Stimulated activated CD4-positive, alpha-beta T cell treated with anti-CD3 and anti-CD28 coated beads, Interleukin-12 subunit alpha, Interleukin-12 subunit beta, amount 100 ng/mL, for 24 hours (primary cell): ENCODE measurements at places on chromosomes 13 and 19.

GRCh38 chr19:55173714-55174409, 6.2 kb downstream of the SYT5 start:
- peak; percentile 55 for DNase-seq

DNA sequence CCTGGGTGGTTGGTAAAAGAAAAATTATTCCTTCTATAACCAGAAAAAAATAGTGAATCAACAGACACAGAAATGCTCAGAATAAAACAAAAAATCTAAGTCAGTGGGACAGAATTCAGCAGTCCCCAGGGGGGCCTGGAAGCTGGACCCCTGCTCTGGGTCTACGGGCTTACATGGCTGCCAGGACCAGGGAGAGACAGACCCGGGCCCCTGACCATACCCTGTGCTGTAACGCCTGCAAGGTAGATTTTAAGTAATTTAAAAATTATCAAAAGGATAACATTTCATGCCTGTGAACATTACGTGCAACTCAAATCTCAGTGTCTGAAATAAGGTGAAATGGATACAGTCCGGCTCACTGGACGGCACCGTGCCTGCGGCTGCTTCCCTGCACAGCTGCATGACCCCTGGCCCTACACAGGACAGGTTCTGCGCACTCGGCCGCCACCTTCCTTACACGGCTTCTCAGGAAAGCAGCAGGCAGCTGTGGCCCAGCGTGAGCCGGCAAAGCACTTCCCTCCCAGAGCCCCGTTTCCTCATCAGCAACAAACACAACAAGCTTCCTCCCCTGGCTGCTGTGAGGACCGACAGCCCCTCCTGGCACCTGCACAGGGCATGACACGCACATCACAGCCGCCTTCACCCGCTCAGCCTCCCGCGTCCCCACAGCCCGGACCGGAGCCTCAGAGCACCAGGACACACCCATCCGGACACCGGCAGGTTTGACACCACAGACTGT, 22.2 kb downstream of the RASA3 start:
- DNase-seq: no peak

GRCh38 chr19:7927605-7928333, 1.8 kb upstream of the CTXN1 start:
- DNase-seq: no peak

- no peak for DNase-seq
Measured at GRCh38 chr13:79727086-79727485, 246.1 kb downstream of the NDFIP2 start.

DNA sequence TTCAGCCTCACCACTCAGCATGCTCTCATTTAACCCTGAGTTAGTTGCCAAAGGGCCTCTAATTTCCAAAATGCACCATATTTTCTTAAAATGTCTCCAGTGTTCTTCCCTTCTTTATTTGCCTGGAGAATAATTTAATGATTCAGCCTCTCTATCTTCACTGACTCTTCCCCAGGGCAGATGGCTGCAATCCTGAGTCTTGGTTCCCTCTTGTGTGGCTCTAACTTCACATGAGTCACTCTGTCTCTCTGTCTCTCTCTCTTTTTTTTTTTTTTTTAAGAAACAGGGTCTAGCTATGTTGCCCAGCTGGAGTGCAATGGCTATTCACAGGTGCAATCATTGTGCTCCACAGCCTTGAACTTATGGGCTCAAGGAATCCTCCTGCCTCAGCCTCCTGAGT, 251.4 kb downstream of the VWA8 start:
- no peak for DNase-seq

DNA sequence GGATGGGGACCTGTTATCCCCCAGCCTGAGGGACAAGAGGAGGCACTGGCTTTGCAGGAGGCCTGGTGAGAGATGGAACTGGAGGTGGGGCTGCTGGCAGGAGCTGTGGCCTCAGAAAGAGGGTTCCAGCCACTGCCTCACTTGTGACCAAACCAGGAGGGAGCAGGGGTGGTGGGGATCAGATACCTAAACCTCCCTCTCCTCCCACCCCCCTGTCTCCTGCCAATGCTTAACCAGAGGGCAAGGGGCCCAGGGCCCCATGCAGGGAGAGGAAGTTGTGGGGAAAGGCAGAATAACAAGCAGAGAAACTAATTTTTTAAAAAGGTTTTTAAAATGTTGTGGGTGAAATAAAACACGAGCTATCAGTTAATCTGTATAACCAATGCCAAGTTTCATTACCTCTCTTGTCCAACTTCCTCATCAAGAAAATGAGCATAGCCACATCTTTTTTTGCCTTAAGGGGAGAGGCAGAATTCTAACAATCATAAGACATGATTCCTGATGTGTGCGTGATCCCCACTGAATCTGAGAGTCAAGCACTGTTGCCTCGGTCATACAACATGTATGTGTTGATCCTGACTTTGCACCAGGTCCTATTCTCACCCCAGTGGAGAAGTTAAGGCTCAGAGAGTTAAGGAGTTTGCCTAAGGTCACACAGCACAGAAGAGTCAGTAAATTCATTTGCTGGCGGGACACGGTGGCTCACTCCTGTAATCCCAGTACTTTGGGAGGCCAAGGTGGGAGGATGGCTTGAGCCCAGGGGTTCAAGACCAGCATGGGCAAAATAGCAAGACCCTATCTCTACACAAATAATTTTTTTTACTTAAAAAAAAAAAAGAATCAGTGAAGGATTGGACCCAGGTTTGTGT, 12.9 kb downstream of the FXYD5 start:
- no peak for DNase-seq

- no peak for DNase-seq
Measured at GRCh38 chr19:31330761-31331160, 18.5 kb downstream of the TSHZ3 start.

DNA sequence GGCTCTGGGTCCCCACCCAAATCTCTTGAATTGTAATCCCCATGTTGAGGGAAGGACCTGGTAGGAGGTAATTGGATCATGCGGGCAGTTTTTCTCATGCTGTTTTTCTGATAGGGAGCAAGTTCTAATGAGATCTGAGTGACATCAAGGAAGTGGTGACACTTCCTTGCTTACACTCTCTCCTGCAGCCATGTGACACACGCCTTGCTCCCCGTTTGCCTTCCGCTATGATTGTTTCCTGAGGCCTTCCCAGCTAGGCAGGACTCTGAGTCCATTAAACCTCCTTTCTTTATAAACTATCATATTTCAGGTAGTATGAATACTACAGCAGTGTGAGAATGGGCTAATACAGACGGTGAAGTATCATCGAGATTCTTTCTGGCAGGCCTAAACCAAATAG, 1040.4 kb upstream of the MIR17HG start:
- DNase-seq: no peak

DNA sequence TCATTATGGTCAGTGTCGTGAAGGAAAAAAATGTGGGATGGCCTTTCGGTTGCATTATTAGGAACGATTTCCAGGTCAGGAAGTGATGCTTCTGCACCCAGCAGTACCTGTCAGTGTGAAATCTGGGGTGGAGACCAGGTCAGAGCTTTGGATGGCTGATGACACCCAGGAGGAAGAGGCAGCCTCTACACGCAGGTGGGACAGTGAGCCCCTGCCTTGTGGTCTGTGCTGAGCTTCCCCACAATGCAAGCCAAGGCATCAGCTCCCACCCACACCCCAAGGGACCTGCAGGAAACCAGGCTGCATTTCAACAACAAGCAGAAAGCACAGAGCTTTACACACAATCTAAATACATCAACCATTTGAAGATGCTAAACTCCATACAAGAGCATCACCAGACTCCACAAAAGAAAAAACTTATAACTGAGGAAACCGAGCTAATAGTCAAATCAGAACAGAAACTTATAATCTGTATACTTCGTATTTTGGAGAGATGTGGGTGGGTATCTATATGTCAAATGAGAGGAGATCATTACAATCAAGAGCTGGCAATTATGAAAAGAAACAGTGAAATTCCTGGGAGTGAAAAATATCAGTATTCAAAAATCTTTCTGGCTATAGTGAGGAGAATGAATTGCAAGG, 130.1 kb downstream of the ZDHHC20 start:
- no peak for DNase-seq

GRCh38 chr13:80297094-80297493, 43.8 kb downstream of the SPRY2 start:
- no peak for DNase-seq

DNA sequence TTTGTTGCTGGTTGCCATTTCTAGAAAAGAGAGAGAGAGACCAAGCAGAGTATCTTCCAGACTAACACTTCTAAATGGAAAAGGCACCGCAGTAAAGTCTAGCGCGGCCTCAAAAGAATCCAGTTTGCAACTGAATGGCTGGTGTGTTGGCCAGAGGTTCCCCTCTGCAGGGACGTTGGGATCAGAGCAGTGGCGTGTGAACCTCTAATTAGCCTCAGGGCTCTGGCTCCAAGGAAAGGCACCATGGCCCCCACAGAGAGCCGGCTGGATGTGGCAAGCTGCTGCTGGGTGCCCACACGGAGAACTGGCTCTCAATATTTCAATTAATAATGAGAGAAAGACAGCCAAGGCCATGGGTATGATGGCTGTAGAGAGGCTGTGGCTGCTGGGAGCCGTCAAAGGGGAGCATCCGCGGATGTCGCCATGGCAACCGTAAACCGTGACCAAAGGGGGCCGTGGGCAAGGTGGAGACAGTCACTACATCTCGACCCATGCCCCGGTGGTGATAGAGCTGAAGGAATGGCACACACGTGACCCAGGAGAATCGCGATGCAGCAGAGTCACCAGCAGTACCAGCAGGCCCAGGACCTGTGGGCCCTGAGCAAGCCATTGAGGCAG, 9.5 kb downstream of the VSTM2B start:
- DNase-seq: no peak

- no peak for DNase-seq
Measured at GRCh38 chr19:2813235-2814160, 6.2 kb upstream of the ZNF554 start.

GRCh38 chr13:81791641-81792040, 1450.7 kb upstream of the SPRY2 start:
- no peak for DNase-seq

DNA sequence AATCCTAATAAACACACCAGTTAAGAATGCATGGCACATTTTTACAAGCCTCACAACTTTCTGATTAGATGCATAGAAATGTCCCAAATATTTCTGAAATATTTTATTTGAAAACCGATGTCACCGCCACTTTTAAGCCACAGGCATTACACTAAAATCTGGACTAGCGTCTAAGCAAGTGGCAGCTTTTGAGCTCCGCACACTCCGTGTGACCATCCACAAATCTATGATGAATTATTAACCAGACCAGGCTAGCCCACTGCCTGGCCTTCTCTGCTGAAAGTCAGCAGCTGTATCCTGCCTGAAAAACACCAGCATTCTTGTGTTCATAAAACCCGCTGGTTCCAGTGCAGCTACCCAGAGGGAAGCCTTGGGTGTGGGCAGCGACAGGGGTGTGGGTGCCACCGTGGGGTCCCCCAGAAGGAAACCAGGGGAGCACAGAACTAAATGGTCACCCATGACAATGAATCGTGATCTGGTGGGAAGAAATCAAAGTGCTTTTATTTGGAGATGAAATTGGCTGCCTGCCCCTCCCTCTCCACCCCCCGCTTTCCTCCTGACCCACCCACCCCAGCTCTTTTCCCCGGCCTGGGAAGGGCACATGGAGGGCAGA, 13.8 kb downstream of the RASA3 start:
- no peak for DNase-seq

DNA sequence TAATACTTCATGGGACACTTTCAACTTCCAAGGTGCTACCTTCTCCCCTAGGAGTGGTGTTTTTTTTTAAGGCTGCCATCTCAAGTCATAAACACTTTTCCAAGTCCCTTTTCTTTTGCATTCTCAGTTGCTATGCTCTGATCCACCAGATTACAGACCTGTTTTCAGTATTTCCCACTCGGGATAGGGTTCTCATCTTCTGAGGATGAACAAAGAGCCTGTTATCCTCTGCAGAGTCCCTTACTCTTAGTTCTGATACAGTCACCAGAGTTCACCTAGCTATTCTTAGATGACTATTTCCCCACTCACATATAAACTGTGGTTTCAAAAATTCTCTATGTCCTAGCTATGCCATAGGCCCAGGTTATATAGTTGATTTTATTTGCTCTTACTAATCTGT, 15.9 kb downstream of the ZDHHC20 start:
- no peak for DNase-seq

DNA sequence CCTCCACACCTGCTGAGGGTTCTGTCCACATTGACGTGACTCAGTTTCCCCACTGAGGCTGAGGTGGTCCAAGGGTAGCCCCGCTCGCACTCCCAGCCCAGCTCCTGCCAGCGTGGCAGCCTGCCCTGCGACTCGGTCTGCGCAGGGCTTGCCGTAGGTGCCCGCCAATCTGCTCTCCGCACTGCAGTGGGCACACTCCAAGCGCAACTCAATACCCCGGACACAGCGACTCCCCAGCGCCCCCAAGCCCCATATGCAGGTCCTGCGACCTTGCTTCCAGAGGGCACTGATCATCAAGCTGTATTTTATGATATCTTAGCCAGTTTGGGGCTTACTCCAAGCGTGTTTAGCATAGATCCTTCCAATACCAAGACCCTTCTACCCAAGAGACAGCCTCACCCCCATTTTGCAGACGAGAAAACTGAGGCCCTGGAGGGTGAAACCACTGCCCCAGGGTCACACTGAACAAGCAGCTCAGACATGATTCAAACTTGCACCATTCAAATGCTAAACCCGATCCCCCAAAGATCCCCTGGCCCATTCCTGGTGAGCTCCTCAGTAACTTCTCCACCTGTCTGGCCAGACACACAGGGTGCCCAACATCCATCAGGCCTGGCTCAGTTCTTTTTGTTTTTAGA, 13.5 kb downstream of the PTPRS start:
- DNase-seq: no peak

DNA sequence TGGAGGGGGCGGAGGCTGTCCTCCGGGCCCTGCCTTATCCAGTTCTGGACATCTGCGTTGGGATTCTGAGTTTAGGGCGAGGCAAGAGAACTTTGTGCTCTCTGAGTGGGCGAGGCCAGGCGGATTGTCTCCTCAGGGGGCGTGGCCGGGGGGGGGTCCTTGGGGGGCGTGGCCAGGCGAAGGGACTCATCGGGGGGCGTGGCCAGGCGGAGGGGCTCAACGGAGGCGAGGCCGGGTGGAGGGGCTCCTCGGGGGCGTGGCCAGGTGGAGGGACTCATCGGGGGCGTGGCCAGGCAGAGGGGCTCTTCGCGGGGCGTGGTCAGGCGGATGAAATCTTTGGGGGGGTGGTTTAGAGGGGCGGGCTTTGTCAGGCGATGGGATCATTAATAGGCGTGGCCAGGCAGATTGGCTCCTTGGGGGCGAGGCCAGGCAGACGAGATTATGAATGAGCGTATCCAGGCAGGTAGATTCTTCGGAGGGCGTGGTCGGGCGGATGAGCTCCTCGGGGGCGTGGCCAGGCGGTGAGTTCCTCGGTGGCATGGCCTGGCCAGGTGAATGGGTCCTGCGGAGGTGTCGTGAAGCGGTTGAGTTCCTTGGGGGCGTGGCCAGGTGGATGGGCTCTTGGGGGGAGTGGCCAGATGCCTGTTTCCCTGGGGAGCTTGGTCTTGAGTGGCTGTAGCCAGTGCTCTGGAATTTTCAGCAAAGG, 10.3 kb upstream of the CACNG7 start:
- DNase-seq: no peak

DNA sequence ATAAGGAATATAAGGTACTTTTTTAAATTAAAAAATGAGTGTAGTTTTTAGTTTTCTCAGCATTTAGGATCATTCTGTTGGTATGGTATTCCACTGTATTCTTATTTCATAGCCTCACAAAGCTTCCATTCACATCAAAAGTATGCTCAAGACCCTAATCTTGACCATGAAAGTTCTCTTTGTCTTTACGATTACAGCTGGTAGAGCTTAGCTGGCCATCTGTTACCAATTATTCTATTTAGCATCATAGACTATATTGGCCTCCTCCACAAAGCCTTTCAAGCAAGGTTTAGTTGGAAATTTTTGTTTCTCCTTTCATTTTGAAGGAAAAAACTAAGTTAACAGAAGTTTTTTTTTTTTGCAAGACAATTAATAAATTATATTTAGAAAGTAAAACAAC, 245.1 kb downstream of the KCTD12 start:
- no peak for DNase-seq

GRCh38 chr19:1411255-1412191, 4.1 kb downstream of the DAZAP1 start:
- no peak for DNase-seq
